ENCODE measurements at places on chromosomes 1 and 21.
A peak's percentile ranks its signal among the peaks of the same experiment; 100 is the strongest.

DNA sequence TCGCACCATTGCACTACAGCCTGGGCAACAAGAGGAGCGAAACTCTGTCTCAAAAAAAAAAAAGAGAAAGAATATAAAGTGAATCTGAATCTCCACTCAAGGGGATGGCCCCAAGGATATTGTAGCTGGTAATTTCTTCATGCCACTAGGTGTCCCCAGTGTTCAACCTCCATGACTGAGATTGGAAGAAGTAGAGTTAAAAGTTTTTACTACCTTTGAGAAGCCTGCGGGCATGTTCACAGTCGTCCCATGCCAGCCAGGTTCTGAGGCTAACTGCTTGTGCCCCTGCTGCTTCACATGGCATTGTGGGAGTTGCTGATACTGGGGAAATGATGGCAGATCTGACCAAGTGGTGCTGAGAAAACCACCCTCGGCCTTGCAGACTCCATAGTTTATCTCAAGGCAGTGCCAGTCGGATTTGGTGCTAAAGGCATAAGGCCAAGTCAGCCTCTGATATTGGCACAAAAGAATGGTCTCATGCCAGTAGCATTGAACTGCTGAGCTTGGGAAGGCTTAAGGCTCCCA, 10.8 kb upstream of the SHISA4 start:
- no peak for DNase-seq

DNA sequence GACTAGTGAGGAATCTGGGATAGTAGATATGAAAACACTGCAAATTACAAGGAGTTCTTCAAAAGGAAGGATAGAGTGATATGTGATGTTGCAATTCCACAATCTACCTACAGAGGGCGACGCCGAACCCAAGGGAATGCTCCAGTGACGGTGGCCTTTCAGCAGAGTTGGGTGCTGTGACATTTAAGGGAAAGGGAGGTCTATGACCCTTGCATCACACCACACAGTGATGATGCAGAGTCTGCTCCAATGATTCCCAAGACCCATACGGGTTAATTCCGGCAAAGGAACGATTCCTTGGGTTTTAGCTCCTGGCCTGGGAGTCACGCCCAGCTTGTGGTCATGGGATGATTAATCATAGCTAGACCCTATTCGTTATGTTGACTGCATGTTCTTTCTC, 123.0 kb upstream of the IGSF21 start:
- DNase-seq: peak; percentile 4

DNA sequence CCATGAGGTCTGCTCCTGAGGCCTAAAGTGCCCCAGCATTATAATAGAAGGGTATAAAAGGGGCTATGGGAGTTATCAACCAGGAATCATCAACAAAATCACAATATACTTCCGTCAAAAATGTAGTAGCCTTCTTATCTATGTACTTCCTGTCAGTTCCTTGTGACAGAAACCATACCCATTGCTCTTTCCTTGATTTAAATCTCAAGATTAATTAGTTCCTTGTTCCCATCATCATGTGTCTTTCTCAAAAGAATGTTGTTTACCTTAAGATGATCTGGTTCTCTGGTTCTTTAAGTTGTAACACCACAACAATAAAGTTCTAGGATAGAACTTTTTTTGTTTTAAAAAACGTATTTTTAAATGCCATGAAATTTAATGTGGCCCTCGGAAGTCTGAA, 833.3 kb downstream of the LTN1 start:
- DNase-seq: no peak

DNA sequence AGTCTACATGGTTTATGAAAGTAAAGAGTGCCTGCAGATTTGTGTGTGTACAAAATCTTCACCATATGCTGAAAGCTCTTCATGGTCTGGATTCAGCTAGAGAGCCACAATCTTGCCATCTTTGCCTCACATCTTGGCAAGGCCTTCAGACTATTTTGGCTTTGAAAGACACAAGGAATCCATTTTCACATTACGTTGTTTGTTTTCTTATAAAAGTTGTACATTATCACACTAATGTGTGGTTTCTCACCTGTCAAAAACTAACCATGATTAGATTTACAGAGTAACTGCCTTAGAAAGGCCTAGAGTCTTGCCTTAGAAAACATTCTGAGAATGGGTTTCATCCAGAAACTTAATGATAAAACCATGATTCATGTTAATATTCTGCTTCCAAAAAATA, 494.6 kb downstream of the NEGR1 start:
- no peak for DNase-seq

GRCh38 chr1:107785496-107786202, 179.3 kb downstream of the VAV3 start:
- no peak for DNase-seq

DNA sequence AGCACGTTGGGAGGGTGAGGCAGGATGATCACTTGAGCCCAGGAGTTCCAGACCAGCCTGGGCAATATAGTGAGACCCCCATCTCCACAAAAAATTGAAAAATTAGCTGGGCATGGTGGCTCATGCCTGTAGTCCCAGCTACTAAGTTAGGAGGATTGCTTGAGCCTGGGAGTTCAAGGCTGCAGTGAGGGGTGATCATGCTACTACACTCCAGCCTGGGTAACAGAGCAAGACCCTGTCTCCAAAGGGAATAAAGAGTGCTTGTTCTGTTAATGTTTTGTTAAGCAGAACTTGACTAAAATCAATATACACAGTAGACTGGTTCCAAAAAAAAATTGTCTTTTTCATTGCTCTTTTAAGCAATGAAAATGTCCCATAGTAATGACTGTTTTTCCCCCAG, 146.4 kb downstream of the SYT2 start:
- DNase-seq: no peak

DNA sequence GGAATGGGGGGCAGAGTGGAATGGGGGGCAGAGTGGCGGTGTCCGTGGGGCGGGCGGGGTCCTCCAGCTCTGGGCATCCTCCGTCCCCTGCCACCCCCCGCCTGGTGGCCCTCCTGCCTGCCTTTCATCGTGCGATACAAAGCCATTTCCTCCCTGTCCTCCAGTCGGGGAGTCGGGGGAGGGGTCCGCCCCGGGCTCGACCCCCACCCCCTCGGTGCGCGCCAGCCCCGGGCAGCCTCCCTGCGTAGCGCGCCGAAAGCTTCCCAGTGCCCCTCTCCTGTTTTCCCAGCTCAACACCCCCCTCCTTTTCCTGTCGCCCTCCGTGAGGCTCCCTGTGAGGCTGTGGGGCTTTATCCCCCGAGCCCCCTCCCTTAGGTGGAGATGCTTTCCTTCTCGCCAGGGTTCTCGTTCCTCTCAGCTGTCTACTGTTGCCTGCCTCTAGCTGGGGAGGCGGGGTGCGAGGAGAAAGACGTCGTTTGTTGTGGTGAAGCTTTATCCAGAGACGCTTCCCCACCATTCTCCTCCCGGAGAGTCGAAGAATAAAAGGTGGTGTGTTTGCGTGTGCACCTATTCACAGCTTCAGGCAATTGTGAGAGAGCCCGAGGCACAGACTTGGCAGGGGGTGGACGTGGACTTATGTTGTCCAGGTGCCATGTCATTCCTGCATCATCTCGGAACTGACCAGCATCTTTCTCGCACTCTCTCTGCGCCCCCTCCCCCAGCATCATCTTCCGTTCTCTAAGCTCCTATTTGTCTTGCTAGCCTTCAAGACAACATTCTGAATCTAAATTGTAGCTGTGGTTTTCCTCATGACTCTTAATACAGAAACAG, 848 bp downstream of the DNM3 start:
- DNase-seq: no peak

GRCh38 chr1:40627987-40628902, 37.2 kb downstream of the RIMS3 start:
- peak; percentile 61 for DNase-seq

DNA sequence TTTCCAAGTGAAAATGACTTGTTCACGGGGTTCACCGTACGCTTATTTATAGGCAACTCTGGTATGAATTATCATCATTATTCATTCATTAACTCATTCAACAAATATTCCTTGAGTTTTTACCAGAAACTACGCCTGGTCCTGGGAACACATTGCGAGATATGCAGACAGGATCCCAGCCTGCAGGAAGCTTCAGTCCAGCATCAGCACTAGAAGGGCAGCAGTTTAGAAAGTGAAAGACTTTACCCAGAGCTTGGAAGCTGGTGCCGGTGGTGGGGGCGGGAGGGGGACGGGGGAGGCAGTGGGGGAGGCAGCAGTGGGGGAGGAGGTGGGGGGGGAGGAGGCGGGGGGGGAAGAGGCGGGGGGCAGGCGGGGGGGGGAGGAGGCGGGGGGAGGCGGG, 55.9 kb downstream of the SETD4 start:
- no peak for DNase-seq

- DNase-seq: no peak
These were observed 17.5 kb upstream of the YRDC start for GRCh38 chr1:37825506-37825905.

- no peak for DNase-seq
These were observed 39.4 kb upstream of the UHMK1 start for GRCh38 chr1:162458236-162458635.

GRCh38 chr1:178030467-178030866, 60.6 kb upstream of the SEC16B start:
- no peak for DNase-seq

DNA sequence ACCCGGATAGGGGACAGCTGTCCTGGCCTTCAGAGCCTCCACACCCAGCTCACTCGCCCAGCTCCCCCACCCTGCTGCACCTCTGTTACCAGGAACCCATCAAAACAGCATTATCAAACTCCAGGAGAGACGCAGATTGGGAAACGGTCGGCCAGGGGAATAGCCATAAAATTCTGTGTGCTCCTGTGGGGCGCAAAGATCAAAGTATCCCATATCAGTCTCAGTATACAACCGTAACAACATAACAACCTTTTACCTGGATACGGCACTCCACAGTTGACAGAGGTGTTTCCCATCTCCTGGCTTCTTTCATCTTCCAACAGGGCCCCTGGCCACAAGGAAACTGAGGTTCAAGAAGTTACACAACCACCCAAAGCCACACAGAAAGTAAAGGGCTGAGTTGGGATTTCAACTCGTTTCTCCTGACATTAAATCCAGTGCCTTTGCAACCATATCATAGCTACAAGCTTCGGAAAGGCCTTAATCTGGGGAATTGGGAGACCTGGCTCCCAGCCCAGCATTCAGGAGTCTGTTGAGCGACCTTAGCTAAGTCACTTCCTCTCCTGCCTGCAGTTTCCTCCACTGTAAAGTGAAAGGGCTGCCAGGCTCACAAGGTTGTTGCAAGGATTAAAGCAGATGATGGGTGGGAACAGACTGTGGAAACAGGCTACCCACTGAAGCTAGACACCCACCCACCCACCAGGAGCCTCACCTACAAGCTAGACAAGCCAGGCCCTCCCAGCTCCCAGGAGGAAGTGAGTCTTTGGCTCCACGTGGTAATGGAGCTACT, 8.1 kb upstream of the EPHB2 start:
- no peak for DNase-seq

GRCh38 chr1:32351399-32352238, 10.7 kb downstream of the FAM229A start:
- peak; percentile 92 for DNase-seq

- no peak for DNase-seq
These were observed 13.5 kb downstream of the ASAP3 start for GRCh38 chr1:23470282-23471070.

GRCh38 chr1:159092036-159092760, 15.6 kb upstream of the AIM2 start:
- no peak for DNase-seq

GRCh38 chr1:195697130-195697529, 911.1 kb downstream of the KCNT2 start:
- no peak for DNase-seq

DNA sequence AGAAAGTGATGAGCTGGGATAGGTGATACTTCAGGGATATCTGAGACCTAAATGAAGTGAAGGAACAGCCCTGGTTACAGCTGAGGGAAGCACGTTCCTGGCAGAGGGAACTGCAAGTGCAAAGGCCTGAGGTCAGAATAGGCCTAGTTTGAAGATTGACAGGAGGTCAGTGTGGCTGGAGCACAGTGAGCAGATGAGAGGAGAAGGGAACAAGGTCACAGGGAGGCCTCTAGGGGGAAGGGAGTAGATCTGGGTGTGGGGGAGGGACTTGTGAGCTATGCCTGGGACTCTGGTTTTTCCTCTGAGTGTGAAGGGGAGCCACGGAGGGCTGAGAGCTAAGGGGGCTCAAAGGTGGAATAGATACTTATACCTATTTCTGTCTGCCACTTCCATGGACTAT, 736.4 kb downstream of the MATN1 start:
- DNase-seq: no peak

GRCh38 chr1:61270761-61271411, 188.5 kb downstream of the NFIA start:
- peak; percentile 40 for DNase-seq

DNA sequence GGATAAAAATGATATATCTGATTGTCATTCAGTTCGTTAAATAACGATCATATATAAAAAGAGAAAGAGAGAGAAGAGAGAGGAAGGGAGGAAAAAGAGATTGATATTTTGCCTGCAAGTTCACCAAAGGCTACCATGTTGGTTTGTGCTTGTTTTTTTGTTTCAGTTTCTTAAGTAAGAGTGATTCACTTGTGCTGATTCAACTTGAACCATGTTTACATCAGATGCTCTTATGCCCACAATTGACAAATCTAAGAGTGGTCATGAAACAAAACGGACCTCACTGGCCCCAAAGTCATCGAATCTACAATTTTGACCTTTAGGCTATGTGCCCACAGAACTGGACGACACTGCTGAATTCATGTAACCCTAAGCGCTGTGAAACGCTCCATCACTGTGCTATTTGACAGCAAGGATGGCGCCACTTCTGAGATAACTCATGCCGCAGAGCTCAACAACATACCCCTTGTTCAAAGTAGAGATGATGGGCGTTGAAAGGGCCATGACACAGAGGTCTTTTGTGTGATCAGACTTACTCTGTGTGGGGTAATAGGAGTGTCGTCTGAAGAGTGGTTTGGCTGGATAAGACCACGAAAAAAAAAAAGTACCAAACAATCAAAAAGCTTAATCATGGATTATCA, 481.4 kb downstream of the SETD4 start:
- DNase-seq: peak; percentile 47

GRCh38 chr1:223870617-223871574, 25.1 kb upstream of the TP53BP2 start:
- no peak for DNase-seq

- no peak for DNase-seq
These were observed 294.0 kb downstream of the SMYD3 start for GRCh38 chr1:246213036-246213435.

DNA sequence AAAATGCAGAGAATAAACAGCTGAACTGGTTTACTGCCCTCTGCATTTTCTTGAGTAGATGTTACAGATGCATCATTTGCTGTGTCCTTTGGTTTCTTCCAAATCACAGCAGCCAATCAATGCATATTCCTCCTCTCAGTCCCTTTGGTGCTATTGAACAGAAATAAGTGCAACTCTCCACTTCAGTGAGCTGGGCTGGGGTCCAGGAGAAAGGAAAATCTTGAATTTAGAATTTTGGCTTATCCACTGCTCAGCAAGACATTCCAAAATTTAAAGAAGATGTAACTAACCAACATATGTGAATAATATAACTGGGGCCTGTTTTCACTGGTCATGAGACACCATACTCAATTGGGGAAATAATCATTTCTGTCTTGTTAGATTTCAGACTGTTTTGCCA, 39.2 kb downstream of the PRMT6 start:
- DNase-seq: no peak

DNA sequence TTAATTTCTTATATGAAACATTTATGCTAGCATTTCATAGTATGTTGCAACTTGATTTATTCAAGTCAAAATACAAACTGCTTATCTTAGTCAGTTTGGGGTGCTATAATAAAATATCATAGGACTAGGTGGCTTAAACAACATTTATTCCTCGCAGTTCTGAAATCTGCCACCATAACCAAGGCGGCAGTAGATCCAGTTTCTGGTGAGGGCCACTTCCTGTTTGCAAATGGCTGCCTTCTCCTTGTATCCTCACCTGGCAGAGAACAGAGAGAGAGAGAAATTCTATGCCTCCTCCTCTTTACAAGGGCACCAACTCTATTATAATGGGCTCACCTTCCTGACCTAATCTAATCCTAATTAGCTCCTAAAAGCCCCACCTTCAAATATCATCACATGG, 76.1 kb upstream of the RGS2 start:
- peak; percentile 18 for DNase-seq
